ENCODE measurements at places on chromosomes 13 and 19.

- no peak for DNase-seq
Observed at GRCh38 chr13:79725841-79726240, 244.9 kb downstream of the NDFIP2 start.

DNA sequence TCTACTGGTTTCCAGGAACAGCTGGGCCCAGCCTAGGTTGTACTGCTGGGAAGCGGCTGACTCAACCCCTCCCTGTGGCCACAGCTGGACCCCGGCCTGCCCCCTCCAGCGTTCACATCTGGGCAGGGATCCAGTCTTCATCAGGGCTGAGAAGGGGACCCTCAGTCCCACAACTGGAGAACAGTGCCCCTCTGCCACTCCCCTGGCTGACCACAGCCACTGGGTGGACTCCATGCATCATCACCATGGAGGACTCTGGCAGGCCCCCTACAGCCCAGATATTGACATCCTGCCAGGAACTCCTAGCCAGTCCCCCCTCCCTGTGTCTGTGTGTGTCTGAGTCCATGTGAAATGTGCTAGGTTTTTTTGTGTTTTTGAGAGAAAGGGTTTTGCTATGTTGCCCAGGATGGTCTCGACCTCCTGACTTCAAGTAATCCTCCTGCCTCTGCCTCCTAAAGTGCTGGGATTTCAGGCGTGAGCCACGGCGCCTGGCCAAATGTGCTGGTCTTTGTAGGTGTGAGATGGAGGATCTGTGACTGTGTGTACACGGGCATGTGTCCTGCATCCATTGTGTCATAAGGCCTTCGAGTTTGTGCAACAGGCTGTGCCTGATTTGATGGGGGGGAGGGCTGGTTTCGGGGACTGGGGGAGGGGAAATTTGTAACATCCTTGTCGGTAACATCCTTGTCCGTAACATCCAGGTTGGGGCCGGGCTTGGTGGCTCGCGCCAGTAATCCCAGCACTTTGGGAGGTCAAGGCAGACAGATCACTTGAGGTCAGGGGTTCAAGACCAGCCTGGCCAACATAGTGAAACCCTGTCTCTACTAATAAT, 4.0 kb upstream of the HOOK2 start:
- DNase-seq: no peak

DNA sequence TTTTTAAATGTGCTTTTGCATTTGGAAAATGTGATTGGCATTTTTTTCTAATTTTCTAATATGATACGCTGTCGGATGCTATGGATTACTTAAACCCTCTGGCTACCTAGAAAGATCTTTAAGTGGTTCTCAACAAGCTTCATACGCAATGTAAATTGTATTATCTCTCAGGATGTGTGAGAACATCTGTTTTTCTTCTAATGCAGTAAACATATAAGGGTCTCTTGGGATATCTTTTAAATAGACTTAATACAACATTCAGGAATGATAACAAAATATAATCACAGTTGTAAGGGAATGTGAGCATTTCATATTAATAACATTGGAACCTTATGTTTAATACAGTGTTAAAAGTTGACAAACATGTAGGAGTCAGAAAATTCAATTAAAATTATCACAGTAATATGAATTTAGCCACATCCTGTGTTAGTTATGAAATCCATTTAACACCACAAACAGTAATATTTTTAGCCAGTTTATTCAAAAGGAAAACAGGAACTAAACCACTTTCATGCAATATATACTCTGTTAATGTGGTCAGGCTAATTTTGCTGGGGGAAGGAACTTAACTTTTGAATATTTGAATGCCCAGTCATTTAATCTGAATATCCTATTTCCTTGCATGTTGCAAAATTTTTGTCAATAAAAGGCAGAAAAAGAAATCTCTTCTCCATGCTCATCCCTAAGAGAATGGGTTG, 15.0 kb upstream of the ALOX5AP start:
- no peak for DNase-seq

DNA sequence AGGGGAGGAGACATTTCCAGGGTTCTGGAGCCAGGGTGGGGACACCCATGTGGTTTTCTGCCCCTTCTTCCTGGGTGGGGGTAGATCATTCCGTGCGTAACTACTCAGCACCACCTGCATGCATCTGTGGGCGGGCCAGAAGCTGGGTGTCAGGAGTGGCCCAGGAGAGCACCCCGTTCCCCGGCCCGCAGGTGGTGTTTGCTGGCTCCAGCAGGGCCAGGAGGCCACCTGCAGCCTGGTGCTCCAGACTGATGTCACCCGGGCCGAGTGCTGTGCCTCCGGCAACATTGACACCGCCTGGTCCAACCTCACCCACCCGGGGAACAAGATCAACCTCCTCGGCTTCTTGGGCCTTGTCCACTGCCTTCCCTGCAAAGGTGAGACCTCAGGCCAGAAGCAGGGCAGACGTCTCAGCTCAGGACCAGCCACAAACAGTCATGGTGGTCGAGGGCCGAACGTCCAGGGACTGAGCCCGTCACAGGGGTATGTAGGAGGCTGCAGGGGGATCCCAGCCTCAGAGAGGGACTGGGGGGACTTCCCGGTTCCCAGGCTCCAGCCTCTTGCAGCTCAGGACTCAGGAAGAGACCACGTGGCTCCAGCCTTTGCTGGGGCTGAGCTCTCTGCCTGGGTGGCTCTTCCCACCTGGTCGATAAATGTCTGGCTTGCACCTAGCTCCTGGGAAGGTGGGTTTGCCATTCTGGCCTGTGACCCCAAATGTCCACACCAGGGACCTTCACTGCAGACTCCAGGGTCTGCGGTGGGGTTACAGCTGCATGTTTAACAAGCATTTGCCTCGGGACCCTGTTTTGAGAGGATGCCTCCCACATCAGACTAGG, 1.6 kb downstream of the FSTL3 start:
- no peak for DNase-seq

GRCh38 chr13:20487927-20488326, 37.7 kb downstream of the CRYL1 start:
- DNase-seq: no peak

- DNase-seq: no peak
Observed at GRCh38 chr13:88648598-88649373, 977.6 kb downstream of the SLITRK5 start.

GRCh38 chr13:109626386-109627171, 159.8 kb downstream of the IRS2 start:
- no peak for DNase-seq

GRCh38 chr13:49443357-49443703, 534 bp downstream of the CAB39L start:
- DNase-seq: no peak

- DNase-seq: no peak
Observed at GRCh38 chr13:20877902-20878301, 24.6 kb downstream of the XPO4 start.

DNA sequence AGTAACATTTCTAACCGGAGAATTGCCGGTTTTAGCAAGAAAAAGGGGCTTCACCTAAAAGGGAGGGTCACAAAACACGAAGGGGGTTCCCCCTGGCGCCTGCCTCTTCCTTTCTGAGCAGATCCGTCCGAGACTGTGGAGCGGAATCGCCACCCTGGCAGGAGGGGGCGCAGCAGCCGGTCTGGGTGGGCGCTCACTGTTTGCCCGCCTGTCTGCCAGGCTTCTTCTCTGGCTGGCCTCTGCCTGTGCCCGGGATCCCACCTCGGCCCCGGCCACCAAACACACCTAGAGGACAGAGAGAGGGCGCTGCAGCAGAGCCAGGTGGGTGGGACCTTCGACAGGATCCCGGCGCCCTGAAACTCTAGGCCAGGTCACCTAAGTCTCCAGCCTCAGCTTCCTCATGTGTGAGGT, 15.6 kb downstream of the LSM4 start:
- no peak for DNase-seq

GRCh38 chr13:39389013-39389412, 214.0 kb downstream of the LHFPL6 start:
- DNase-seq: no peak

- DNase-seq: no peak
Observed at GRCh38 chr19:55482156-55482961, 2.6 kb upstream of the NAT14 start.

DNA sequence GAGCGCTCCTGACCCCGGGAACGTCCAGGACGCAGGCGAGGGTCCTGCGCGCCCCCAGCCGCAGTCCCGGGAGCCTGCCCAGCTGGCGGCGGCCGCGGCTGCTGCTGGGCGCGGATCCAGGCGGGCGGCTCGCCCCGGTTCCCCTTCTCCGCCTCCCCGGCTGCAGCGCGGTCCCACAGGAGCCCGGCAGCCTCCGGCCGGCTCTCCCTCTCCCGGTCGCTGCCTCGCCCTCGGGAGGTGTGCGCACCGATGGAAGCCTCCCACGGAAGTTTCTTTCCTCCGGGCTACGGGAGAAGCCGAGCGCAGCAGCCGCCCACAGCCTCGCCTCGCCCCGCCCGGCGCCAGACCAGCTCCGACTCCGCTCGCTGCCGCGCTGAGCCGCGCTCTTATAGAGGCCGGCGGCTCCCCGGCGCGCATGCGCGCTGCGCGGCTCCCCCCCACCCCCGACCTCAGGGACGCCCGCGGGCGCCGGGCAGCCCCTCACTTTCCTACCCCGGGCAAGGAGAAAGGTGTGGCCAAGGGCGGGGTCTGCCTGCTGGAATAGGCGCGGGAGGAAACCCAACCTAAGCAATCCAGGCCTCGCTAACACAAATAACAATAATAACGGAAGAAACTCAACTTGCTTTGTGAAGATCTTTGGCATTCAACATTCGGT, at the start of gene SHISA2:
Gene SHISA2 (minus strand): TSS at position 360 of the 655 bp plus-strand sequence. CDS start 1,041 bp downstream, outside the sequence.
- DNase-seq: peak; percentile 15

DNA sequence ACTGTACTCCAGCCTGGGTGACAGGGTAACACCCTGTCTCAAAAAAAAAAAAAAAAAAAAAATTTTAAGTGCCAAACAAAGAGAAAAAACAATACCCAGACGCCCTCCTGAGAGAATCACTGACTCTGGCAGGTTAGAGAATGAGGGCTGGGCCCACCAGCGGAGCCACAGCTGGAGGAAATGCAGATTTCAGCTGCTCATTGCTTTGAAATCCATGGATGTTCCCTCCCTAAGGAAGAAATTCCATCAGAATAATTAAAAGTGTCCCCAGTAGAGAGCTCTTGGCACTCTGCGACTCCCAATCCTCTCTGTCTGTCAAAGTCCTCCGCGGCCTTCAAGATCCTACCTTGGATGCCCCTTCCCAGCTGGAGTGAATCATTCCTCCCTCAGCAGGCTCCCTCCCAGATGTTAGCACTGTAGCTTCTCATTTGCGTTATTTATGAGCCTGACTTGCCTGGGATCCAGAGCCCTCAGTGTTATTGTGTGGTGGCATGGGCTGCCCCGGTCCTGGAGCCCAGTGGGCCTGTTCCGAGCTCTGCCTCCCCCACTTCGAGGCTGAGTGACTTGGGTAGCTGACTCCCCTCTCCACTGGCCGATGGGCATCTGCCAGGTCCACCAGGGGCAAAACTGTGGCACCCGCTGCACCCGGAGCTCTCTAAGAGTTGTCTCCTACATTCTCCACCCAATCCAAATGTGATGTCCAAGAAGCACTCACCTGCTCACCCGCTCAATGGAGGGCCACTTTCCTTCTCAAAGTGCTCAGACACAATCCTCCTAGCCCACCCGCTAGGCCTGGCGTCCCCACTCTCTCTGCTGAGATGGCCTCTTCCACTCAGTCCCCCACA, 47.0 kb downstream of the SERP2 start:
- DNase-seq: no peak

- peak; percentile 32 for DNase-seq
Observed at GRCh38 chr13:98507282-98507797, 69.6 kb downstream of the STK24 start.

DNA sequence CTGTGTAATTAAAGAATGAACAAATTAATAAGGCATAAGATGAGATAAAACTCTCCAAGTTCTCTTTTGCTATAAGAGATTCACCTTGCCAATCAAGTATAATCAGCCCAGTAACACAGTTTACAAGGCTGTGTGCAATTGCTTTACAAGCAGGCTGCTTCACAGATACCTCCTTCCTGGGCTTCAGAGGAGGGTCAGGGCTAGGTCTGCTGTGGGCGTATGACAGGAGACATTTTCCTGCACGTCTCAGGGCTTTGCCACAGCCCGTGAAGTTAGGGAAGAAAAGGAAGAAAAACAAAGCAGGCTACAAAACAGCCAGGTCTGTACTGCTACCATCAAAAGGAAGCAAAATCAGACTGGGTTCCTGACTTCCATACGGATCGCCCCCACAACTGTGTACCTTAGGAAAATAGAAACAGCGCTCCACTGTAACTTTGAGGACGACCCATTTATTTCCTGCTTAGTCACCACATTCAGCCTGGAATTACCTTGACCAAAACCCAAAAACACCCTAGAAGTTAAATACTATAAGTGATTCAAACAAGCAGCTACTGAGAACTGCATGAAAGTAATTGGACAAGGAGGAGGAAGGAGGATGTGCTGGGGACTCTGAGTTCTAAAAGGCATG, 12.4 kb downstream of the EFNB2 start:
- no peak for DNase-seq

GRCh38 chr19:55536366-55536765, 567 bp downstream of the SBK2 start:
- DNase-seq: no peak

DNA sequence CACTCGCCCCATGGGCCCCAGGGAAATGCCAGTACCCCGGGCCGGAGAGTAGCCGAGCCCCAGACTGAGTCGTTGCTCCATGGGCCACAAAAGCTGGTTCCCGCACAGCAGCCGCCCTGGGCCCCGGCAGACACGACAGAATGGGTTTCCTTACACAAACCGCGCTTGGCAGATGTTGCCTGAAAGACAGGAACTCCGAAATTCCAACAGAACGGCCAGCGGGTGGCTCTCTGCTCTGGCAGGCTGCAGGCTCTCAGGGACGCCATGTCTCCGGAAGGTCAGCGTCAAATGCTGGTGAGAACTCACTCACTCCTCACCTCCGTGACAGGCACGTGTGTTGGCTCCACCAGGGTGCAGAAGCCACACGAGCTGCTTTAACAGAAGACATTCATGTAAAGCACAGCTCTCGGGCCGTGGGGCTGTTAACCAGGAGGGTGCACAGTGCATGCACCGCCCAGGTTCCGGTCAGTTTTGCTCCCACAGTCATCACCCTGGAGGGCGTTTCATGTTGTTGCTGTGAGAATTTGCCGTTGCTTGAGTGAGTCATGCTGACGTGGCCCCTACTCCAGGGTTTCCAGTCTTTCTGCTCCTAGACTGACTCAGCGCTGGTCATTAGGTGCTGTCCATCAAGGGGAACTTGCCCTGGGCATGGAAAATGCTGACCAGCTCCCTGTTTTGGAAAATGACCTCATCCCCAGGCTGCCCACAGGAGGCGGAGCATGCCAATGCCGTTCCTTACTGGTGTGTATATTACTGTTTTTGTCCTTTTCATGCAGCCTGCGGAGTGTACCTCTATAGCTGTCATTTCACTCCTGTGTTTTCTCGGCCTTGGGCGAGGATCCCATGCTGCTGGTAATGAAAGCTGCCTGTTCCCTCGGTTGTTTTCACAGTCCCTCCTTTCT, 44.8 kb downstream of the ANKRD10 start:
- DNase-seq: peak; percentile 81

DNA sequence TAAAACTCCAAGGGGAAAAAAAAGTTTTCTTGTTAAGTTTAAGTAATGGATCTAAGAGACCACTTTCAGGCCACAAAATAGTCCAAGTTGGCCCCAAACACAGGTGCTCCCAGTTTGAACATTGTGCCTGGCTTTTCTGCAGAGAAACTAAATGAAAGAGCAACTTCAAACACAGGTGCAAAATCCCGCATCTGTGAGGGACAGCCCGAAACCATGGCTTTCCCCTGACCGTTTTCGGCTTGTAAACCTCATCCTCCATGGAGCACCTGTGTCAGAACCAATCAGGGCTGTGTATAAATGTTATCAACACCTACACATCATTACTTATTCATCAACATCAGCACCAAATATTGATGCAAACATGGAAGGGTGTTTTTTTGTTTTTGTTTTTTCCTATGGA, 126.8 kb upstream of the OBI1 start:
- DNase-seq: no peak

GRCh38 chr19:44800461-44800860, 8.4 kb upstream of the BCAM start:
- DNase-seq: peak; percentile 56

- no peak for DNase-seq
Observed at GRCh38 chr19:5786593-5787408, 2.3 kb upstream of the PRR22 start.

Measured in NCI-H2029 (cell line).